ENCODE measurements at places on chromosomes 3 and 15.
A peak's percentile ranks its signal among the peaks of the same experiment; 100 is the strongest.

DNA sequence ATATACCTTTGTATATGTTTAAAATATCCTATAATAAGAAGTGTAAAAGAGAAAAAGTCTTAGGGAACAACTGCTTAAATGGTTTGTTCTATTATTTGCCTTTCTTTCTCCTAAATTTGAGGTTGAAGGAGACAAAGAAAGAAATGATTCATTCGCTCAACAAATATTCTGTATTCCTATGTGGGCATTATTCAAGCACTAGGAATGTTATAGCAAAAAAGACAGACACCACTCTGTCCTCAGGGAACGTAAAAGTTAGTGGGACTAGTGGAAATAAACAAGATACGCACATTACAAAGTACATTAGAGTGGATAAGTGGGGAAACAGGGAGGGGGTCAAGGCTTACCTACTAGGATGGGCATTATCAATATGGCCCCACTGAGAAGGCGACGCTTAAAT, 332.2 kb downstream of the LPP start:
- no peak for DNase-seq

- DNase-seq = no peak
Measured at GRCh38 chr15:26260517-26261133, 397.5 kb upstream of the ATP10A start.

GRCh38 chr3:38576131-38576525, 73.4 kb downstream of the SCN5A start:
- DNase-seq = no peak

- DNase-seq = no peak
Measured at GRCh38 chr3:129528589-129529100, at the start of gene RHO. Gene RHO, plus strand, starts transcription at chr3:129528639. Its CDS starts 95 bp downstream, at chr3:129528734.

- DNase-seq = peak; percentile 33
Measured at GRCh38 chr3:52053307-52054304, 2.8 kb downstream of the DUSP7 start.

- DNase-seq = no peak
Measured at GRCh38 chr3:129954514-129954913, 20.0 kb upstream of the TRH start.
